ENCODE measurements at places on chromosomes 4 and X.
A peak's percentile ranks its signal among the peaks of the same experiment; 100 is the strongest.

DNA sequence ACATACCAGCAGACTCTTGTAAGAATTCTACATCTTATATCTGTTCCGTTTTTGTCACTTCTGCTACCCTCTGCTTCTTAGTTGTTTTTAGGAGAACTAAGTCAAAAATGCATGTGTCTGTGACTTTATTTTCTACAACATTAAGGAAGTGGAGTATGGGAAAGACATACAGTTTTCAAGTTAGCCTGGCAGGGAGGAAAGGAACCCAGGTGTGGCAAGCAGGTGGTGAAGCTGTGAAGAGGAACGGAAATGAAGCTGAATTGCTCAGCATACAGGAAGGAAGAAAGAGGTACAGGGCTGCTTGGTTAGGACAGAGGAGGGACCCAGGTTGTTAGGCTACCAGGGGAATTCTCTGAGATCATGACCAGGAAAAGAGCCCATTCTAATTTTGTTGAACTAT, 9.4 kb downstream of the GPRIN3 start:
- DNase-seq = no peak

DNA sequence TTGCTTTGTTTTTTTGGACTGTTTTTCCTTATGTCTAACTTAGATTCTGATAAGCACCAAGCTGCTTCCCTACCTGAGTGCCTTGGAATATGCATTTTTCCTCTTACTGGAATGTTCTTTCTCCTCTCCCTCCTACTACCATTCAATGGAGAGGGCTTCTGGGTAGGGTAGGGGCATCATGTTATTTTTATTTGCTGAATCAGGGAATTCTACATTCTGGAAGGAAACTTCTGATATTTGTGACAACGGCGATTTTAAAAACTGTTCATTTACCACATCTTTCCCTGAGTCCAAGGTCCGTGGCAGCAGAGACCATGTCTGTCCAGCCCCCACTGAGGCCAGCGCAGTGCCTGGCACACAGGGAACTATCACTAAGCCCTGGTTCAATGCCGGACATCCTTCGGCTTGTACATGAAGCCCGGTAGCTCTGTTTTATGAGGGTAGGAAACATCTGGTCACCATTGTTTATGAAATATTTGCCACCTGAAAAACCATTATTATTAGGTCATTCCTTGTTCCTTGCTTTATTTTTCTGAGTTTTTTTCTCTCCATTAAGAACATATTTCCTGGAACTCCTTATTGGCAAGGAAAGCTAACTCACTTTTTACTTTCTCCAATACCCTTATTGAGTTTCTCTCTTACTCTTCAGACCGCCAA, 57.0 kb downstream of the PALLD start:
- no peak for DNase-seq

DNA sequence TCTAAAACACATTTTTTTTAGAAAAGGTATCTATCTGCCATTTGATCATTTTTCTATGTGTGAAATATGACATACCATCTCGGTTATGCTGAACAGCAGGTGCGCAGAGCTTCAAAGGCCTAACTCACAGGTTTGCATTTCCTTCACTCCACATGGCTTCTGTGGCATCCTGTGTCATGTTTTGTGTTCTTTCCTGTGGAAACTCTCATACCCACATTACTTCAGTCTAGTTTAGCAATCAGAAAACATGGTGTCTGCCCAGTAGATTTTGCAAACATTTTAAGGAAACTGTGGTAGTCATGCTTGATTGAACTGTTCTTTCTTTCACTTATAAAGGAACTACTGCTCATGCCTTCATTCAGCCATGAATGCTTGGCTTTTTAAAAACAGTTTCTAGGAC, 11.3 kb upstream of the ARAP2 start:
- DNase-seq = no peak

- DNase-seq = no peak
These were observed 388.8 kb upstream of the EPHA5 start for GRCh38 chr4:66059136-66059535.

DNA sequence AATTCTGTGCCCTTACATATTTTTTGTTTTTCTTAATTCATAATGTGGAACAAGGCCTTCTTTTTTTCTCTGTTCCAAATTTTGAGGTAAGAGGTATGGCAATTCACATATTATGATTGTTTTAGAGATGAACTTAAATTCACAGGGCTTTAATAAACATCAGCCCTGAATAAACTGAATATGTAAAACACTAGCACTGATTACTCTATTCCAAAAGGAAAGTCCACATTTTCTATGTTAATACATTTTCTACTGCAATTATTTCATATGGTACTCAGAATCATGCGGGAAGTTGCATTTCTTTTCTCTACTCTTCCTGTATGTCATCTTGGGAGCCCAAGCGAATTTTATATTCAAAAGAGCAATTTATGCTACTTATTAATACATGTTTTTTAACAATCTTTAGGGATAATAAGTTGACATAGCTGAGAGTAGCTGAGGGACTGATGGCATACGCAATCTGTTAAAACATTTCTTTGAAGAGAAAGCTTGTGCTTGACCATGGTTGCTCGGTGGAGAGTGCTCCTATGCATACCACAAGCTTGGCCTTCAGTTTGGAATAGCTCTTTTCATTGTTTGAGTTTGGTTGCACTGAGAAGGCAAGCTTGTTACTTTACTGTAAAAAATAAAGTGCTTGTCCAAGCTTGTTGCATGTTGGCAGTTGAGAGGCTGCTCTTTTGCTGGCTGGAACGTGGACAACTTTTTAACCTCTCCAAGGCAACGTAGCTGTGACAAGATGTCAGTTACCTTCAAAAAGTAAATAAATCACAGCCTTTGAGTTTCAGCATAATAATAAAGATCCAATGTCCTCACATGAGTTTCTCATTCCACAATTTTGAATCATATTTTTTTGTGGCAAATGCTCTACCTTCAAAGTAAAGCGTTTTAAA, 196.3 kb upstream of the SPRY1 start:
- DNase-seq = no peak

DNA sequence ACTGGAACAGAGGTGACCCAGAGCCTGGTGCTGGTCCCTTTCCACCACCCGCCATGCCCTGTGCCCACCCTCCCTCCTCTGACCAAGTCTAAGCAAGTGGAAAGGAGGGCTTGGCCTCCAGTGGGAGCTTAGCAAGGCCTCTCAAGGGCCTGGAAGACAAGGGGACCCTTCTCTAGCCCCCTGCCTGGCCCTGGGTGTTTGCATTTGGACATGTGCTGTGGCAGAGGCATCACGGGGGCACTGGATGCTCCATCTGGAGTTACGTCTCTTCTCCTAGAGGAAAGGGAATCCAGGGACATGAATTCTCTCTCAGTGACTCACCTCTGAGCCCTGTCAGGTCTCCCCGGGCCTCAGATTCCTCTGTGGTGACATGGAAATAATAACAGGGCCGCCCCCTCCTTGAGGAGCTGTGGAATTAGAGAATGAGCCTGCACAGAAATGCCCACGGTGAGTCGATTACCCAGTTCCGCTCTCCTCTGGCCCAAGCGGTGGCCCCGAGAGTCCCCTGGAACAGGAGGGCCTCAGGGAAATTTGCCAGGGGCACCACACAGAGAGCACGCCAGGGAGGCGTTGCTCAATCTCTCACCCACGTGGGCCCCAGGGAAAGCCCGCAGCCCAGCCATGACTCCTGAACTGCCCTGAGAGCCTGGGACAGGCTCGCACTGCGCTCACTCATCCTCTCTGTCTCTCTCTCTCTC, 189.6 kb downstream of the BCOR start:
- no peak for DNase-seq

GRCh38 chr4:162015090-162015489, 148.7 kb downstream of the FSTL5 start:
- DNase-seq = no peak

- DNase-seq = no peak
These were observed 46.7 kb downstream of the IGFBP7 start for GRCh38 chr4:57063518-57063917.

- no peak for DNase-seq
These were observed 1835.8 kb upstream of the TENM3 start for GRCh38 chr4:180407275-180407885.

GRCh38 chr4:173334891-173335752, 964 bp upstream of the HMGB2 start:
- peak; percentile 91 for DNase-seq

GRCh38 chrX:2627272-2627867, 63.7 kb upstream of the CD99 start:
- peak; percentile 57 for DNase-seq

GRCh38 chr4:147928400-147928799, 196.5 kb downstream of the ARHGAP10 start:
- no peak for DNase-seq

GRCh38 chr4:55926610-55927009, 22.1 kb upstream of the CEP135 start:
- DNase-seq = no peak

DNA sequence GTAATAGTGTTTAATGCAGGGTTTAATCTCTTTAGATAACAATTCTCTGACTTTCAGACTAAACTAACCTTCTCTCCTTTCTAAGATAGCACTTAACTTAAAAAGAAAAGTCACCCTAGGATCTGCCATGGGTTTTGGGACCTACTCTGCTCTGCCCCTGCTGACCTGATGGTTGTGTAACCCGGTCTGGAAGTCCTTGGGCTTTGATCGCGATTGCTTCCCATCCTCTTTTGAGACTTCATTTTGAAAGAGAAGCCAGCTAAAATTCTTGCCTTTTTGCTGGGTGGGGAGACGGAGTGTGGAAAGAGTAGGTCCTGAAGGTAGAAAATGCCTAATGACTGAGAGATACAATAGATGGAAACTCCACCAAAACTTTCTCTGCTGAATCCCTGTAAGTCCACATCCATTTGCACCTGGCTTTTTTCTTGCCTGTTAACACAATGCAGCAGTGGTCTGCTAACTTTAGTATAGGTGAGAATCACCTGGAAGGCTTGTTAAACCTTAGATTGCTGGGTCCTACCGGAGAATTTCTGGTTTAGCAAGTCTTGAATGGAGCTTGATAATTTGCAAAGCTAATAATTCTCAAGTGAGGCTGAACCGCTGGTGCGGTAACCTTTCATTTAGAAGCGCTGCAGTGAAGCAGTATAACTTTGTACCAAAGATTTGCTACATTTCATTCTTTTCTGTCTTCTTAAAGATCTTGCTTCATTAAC, 45.6 kb upstream of the CCSER1 start:
- no peak for DNase-seq

DNA sequence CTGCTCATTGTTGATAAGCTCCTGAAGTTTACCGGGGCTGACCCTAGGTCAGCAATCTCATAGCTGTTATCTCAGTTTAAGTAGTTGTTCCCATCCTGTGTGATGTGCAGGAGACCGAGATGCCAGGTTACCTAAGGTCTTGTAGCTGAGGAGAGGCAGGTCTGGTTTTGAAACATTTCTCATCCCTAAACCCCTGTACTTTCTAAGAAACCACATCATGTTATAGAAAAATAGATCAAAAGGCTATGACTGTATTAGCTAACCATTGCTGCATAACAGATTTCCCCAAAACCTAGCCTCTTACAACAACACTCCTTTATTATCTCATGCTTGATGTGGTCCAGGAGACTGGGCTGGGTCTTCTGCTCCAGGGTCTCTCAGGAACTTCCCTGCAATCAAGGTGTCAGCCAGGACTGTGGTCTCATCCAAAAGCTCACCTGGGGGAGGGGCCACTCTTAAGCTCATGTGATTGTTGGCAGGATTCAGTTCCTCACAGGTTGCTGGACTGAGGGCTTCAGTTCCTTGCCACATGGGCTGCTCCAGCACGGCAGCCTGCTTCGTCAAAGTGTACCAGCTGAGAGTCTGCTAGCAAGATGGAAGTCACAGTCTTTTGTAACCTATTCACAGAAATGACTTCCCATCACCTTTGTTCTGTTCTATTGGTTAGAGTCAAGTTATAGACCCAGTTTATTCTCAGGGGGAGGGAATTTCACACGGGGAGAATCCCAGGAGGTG, 60.9 kb upstream of the CLCN4 start:
- DNase-seq = no peak

DNA sequence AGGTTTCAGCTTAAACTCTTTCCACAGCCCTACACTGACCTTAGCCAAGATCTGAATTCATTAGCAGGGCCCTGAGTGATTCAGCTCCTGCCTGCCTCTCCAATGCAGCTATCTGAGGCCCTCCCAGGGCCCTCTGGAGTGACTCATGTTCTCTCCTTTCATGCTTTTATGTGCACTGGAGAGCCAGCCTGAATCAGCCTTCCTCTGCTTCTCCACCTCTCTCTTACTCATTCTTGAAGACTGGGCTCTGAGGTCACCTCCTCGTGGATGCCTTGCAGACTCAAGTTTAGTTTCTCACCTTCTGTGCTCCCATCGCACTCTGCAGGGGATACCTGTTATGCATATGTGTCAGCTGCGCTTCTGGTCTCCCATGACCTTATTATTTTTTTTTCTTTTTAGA, 3.1 kb upstream of the OCIAD2 start:
- DNase-seq = no peak

DNA sequence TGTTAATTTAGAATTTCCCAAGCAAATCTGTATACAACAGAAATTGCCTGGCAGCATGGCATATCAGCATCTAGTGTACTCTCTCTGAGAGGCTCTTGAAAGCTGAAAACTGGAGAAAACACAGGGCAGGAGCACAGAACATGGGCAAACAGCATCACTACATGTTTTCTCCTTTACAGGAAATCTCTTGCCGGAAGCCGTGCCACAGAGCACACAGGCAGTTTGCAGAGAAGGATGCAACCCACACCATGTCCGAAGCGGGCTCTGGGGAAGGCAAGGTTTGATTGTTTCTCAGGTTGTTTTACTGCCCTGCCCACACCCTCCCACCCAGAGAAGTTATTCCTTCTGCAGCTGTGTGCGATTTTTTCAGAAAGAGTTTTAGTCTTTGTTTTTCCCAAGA, 41.1 kb upstream of the FAM9C start:
- DNase-seq = no peak

DNA sequence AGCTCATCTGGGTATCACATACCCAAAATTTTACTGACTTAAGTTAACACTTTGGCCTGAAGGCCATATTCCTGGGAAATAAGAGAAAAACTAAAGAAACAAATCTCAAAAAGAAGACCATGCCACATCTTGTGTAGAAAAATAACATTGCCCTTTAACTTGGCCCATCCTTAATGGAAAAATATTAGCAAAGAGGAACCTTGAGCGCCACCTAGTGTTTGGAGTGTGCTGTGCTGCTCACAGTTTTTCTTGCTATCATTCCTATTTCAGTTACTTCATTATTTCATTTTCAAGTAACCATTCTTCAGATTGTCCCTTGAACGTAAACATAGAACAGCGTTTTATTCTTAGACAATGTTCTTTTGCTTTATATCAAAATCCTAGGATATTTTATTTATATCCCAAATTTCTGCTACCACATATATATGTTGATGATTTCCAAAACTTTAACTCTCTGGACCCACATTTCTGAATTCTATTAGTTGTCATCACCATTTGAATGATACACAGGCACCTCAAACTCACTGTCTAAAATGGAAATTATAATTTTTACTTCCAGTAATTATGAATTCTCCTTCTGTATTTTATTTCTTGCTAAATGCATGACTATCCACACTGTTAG, 999.0 kb upstream of the ADGRL3 start:
- peak; percentile 51 for DNase-seq

- no peak for DNase-seq
These were observed 406.6 kb downstream of the PCDH10 start for GRCh38 chr4:133555671-133556070.

Measured in ecto neural progenitor cell (in vitro differentiated cells).